ENCODE measurements at places on chromosomes 1 and 21. TPM values are rescaled to one million over a fixed set of nuclear protein-coding genes. Genes with fewer than 3 reads are reported as not detected.

DNA sequence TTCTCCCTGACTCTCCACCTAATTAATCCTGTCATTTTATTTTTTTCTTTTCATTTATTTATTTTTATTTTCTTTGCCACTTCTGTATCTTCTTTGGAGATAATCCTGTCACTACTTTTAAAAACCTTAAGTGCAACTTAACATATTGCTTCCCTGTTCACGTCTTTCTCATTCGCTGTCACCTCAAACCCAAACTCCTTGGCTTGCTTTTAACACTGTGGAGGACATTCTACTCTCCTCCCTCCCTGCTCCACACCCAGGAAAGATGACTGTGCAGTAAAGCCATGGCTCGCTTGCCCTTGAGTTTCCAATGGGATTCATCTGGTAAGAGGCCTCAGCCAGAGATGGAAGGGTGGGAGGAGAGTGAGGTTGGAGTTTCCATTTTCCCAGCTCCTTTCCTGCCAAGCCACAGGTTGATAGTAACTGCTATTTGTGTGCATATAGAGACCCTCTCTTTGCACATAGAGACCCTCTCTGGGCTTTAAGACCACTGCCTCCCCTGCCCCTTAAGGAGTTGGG, 6.4 kb upstream of the BRWD1 start:
- DNase-seq, result no peak

- DNase-seq, result no peak
Measured at GRCh38 chr1:231966983-231967382, 340.4 kb downstream of the DISC1 start.

GRCh38 chr1:112110031-112110430, 120.6 kb upstream of the KCND3 start:
- DNase-seq, result no peak

DNA sequence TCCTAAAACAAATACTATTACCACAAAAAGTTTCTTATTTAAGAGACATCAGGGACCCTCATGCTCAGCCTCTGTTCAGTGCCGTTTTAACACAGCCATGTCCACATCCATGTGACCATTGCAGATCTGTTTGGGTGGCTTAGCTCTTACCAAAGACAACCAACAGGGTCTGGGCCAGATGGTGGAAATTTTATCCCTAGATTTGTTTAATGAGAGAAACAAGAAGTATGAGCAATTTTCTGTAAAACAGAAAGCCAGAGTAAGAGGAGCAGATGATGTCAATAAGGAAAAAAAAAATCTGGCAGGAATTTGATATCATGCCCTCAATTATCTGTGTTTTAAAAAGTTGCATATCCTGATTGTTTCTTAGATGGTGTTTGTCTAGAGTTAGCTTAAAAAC, 299.9 kb downstream of the TM2D1 start:
- no peak for DNase-seq

GRCh38 chr1:222736470-222736869, 532 bp upstream of the FAM177B start:
- DNase-seq, result no peak

GRCh38 chr21:44701541-44701940, 4.6 kb downstream of the KRTAP10-12 start:
- DNase-seq, result no peak

GRCh38 chr21:32102426-32102825, 176.4 kb downstream of the MIS18A start:
- DNase-seq, result no peak

GRCh38 chr1:41560931-41561330, 76.4 kb upstream of the EDN2 start:
- no peak for DNase-seq

DNA sequence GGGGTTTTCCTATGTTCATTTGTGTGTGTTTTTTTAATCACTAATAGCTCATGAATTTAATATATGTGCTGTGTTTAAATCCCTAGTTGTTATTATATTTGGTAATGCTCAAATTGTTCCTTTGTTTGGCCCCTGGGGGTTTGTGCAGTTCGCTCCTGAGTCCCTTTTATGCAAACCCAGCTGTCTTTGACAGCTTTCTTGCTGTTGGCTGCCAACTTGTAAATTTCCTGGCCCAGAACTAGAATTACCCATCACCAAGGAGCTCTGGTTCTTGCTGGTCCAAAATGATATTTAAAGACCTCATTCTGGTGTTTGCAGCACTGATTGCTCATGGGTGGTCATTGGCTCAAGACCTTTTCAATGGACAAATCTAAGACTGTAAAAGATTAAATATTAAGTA, 39.6 kb upstream of the PGBD5 start:
- DNase-seq, result no peak

DNA sequence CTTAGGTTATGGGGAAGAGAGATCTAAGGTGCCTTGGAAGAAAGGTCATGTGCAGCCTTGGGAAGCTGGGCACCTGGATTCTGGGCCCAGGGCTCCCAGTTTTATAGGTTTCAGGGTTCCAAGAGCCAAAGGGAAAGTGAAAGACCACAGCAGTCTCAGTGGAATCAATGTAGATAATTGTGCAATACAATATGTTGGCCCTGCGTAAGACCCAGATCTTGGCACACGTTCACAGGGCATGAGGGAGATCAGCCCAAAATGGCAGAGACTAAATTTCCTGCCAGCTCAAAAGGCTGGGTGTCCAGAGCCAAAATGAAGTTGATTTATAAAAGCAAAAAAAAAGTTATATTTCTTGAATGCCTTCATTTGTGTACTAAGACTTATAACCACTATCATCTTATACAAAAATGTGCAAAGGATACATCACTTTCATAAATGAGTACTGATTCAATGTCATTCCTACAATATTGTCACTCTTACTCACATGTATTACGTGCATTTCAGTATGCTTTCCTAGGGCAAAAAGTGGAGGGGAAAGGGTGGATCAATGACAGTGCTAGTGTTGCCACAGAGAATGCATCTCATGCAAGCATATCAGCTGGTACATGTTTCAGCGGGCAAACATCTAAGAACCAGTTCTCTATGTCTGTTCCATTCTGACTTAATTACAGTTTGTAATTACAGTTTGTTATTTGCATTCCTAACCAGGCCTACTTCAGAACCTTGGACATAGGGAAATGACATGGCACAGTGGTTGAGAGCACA, 22.5 kb upstream of the NPL start:
- DNase-seq, result no peak

- no peak for DNase-seq
Measured at GRCh38 chr1:43318831-43319230, 18.0 kb downstream of the TIE1 start.

DNA sequence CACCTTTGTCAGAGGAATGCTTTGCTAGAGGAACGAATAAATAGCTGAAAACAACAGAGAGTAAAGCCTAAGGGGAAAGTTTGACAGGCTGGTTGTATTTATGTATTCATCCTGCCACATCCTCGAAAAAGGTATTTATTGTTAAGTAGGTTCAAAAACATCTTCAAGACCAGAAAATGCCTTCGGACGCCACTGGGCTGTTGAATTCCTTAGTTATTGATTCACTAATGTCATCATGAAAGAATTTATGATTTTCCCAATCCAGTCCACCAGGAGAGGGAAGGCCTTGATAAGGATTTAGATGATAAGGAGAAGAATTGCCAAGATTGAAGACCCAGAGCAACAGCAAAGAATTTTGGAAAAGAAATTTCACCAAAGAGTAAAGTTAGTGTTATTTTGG, 35.2 kb upstream of the MAB21L3 start:
- no peak for DNase-seq

GRCh38 chr1:48875552-48876329, 99.0 kb upstream of the BEND5 start:
- DNase-seq, result no peak

- DNase-seq, result no peak
Measured at GRCh38 chr1:192401825-192402224, 85.0 kb downstream of the RGS21 start.

GRCh38 chr1:244056577-244056976, 5.5 kb downstream of the ZBTB18 start:
- no peak for DNase-seq

- no peak for DNase-seq
Measured at GRCh38 chr1:59043796-59044195, 253.1 kb upstream of the FGGY start.

DNA sequence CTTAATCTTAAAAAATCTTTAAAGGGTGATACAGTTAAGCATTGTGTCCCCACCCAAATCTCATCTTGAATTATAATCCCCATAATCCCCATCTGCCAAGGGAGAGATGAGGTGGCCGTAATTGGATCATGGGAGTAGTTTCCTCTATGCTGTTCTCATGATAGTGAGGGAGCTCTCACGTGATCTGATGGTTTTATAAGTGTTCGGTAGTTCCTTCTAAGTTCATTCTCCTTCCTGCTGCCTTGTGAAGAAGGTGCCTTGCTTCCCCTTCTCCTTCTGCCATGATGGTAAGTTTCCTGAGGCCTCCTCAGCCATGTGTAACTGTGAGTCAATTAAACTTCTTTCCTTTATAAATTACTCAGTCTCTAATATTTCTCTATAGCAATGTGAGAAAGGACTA, 10.7 kb downstream of the DHRS3 start:
- DNase-seq, result no peak

DNA sequence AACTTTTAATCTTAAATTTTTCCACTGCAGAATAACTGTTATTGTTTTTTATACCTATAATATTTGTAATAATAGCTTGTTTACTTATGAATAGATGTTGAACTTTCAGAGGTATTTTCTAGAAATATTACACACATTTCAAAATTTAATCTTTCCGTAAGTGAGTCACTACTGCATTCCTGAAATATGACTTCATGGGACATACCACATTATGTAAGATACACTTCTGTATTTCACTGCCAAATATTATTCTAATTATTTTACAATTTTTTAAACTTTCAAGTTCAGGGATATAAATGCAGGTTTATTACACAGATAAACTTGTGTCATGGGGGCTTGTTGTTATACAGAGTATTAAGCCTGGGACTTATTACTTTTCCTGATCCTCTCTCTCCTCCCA, 2220.5 kb downstream of the NCAM2 start:
- no peak for DNase-seq

- DNase-seq, result peak; percentile 81
Measured at GRCh38 chr1:156052862-156053767, 483 bp downstream of the UBQLN4 start.

The CLDN14 gene
- not detected for total RNA-seq

The RHEX gene
- total RNA-seq, result not detected

The C1orf167 gene
- total RNA-seq, result not detected

The SPATA46 gene
- not detected for total RNA-seq

The FMOD gene
- 0.51 TPM for total RNA-seq

The FAM151A gene
- total RNA-seq, result not detected

The IFI6 gene
- 12.3 TPM for total RNA-seq

The MPL gene
- not detected for total RNA-seq

Data from CD8-positive, alpha-beta memory T cell (primary cell).